NCI-H1092 (cell line): ENCODE measurements at places on chromosomes 3 and 15.

DNA sequence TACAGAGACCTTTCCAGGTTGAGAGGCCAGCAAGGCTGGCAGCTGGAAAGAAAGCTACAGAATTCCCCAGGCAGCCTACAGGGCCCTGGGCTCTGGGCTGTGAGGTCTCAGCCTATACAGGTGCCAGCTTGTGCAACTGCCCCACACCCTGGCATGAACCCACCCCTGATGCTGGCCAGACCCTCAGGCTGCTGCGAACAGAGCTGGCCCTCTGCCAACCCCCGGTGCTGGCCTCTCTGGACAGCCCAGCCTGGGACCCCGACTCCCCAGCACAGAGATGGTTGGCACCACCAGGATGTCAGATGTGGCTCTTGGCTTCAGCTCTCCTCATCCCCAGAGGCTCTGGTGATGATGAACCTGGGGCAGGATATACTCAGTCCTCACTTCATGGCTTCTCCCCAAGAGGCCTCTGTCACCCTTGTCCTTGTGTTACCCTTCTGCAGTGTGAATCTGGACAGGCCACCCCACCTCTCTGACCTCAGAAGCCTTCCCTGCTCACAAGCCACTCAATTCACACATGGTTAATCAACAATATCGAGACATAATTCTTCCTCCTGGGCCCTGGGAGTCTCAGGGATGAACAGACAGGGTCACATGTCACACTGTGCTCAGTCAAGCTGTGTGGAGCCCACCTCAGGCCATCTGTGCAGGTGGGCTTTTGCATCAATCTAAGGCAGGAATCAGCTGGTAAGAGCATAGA lies 11.0 kb upstream of the BFSP2 start:
- DNase-seq = no peak

DNA sequence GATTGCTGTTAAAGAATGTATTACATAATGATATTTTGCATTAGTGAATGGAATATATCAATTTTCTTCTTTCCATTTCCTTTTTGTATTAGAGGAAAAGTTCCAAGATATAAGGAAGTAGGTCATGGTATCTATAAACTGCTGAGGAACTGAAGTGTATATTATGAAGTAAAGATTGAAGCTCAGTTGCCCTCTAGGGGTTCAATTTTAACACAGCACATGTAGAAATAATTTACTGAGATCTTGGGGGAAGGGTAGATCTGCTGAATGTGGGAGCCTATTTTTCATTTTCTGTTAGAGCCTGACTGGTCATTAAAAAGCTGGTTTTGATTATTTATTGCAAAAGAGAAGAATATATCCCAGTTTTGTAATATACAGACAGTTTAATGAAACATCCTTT lies 45.2 kb downstream of the CMC1 start:
- no peak for DNase-seq

GRCh38 chr3:128424508-128425069 lies 42.1 kb downstream of the DNAJB8 start:
- no peak for DNase-seq

GRCh38 chr3:4001976-4002375 lies 202.7 kb downstream of the LRRN1 start:
- no peak for DNase-seq

DNA sequence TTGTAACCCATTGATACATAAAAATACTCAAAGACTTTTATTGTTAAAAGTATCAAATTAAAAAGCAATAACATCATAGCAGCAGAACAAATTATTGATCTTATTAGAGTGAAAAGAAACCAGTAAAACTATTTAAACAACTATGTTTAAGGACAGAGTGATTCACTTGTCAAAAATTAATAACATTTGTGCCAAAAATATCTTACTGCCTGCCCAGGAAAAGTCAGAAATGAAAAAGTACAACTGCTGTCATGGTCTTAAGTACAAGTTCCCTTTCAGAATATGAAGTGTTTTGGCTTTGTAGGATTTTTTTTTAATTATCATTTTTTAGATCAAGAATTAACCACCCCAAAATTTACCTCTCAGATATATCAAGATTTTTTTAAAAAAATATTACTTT lies 3.4 kb downstream of the IFT57 start:
- no peak for DNase-seq

GRCh38 chr3:113514265-113514769 lies 639 bp downstream of the SPICE1 start:
- no peak for DNase-seq

DNA sequence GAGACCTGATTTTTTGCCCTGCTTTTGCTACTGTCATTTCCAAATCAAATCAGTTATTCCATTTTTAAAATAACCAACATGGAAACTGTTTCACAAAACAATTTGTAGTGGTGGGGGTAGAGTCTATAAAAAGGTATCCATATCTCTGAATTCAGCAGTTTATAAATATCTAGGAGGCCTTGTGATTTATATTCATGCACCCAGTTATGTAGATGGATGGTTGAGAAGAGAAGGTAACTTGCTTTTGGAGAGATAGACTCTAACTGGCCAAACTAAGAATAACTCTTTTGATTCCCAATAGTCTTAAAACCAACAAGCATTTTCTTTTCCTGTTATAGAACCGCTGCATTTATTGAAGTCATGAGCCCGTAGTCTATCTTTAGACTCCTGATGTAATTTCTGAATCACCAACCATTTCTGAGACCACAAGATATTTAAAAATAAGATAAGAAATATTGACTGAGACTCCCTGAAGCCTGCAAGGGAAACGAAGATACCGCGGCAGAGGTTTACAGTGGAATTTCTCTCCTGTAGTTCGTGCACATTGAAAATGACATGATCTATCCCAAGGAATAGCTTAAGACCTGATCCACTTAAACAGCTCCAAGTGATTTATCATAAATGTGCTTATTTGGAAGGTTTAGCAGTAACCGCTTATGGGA lies 68.5 kb downstream of the SAMMSON start:
- DNase-seq = no peak

DNA sequence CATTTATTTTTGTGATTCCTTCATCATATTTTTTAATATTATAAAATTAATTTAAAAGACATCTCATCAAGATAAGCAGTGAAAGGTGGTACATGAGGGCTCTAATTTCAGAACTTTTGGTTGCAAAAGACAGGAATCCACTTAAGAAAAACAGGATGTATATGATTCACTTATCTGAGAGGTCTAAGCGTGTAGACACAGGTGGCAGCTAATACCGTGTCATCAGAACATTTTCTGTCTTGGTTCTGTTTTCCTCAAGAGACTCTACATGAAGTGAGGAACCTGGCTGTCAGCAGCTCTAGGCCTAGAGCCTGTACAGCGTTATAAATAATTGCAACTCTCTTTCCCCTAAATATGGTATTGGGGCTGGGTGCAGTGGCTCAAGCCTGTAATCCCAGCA lies 433.7 kb upstream of the NAALADL2 start:
- no peak for DNase-seq

DNA sequence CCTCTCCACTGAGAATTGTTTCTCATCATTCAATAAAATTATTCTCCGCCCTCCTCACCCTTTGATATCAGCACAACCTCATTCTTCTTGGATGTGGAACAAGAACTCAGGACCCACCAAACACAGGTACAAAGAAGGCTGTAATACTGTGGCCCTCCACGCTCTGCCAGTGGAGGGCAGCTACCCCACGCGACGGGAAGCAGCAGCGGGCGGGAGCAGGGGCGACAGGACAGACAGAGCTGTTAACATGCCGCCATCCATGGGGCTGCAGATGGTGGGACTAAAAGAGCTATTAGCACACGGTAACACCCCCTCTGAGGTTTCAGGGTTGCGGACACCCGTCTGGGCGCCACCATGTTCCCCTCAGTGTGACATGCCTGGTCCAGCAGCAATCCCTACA lies 37.5 kb downstream of the EMC4 start:
- DNase-seq = no peak

DNA sequence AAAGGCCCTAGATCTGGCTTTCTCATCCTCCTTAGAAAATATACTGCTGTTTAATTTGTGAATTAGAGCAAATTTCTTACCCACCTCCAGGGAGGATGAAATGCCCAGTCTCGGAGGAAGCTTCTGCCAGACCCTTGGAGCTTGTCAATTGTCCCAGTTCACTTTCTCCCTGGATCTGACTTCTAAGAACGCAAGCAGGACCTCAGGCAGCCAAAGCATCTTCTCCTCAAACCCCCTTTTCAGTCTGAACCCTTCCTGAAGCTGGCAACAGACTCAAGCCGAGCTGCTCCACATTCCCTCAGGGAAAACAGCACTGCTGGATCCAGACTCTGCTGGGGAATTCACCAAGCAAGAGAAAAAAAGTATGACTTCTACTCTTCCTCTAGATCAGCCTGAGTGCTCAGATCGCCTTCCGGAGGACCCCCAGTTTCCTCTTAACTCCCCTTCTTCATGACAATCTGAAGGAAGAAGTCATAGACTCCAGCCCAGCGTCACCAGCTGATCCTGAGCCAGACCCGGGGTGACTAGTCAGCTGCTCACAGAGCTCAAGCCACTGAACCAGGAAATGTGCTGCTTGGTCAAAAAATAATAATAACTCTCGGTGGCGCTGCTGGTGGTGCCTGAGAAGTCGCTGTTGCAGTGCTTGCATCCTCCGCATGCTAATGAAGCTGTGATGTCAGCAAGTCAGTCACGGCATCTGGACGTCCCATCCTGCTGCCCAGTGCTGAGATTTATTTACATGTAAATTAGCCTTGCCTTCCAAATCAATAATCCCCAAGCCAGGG lies at the start of gene PRICKLE2:
TSS of gene PRICKLE2 (minus strand) at position 641 of the 785 bp plus-strand sequence. CDS start 26,539 bp downstream, outside the sequence.
- DNase-seq = no peak

DNA sequence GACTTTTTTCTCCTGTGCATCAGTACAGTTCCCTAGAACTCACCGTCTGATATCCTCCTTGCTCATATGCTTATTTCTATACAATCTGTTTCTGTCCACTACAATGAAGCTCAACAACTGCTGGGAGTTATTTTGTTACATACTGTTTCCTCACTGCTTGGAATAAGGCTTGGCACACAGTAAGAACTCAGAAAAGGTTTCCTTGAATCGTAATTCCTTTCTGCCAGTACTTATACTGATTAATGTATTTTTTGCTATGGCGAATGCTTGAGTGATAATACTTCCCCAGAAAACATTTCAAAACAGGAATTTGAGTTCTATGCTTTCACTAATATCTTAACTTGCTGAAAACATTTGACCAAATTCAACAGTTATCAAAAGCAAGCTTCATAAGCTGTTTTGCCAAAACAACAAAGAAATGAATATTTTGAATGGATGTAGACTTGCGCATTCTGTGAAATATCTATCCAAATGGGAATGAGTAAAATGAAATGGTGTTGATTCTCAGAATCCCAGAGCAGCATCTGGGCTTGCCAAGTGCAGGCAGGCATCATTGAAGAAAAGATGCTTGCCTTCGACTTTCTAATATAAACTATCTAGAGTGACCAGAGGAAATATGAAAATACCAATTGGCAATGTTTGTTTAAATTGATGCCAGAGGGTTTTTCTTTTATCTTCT lies 286.3 kb downstream of the RAP2B start:
- no peak for DNase-seq

GRCh38 chr15:32784581-32784980 lies 66.8 kb downstream of the GREM1 start:
- no peak for DNase-seq

DNA sequence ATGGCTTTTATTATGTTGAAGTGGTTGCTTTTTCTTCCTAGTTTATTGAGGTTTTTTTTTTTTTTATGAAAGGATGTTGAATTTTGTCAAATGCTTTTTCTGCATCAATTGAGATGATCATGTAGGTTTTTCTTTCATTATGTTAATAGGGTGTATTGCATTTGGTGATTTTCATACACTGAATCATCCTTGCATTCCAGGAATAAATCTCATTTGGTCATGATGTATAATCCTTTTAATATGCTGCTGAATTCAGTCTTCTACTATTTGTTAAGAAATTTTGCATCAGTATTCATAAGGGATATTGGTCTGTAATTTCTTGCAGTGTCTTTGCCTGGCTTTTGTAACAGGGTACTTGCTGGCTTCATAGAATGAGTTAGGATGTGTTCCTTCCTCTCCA lies 11.5 kb upstream of the CLRN1 start:
- no peak for DNase-seq

- no peak for DNase-seq
Measured at GRCh38 chr15:25727116-25727515, 136.0 kb downstream of the ATP10A start.

DNA sequence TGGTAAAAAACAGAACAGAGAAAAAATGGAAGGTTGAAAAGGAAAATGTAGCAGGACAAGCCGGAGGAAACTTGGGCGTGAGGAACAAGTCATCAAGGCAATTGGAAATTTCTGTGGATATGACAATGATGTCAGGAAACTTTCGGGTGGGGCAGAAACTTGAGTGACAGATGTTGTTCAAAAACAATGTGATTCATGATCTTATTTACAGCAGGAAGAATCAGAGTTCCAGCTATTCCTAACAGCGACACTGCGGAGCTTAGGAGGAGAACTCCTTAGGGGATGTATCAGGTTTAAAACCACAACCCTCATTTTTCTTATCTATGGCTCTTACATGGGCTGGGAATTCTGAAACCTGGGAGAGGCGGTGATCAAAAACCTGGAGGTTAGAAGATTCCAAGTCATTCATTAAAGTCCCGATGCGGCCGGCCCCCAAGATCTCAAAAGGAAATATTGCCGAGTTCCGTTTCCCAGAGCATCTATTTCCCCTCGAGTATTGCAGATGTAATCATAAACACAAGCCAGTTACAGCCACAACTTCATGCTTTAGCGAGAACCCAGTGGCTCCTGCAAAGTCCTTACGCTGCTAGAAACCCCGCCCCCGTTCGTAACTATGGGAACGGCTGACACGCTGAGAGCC lies 659 bp upstream of the ARRDC4 start:
- DNase-seq = no peak

DNA sequence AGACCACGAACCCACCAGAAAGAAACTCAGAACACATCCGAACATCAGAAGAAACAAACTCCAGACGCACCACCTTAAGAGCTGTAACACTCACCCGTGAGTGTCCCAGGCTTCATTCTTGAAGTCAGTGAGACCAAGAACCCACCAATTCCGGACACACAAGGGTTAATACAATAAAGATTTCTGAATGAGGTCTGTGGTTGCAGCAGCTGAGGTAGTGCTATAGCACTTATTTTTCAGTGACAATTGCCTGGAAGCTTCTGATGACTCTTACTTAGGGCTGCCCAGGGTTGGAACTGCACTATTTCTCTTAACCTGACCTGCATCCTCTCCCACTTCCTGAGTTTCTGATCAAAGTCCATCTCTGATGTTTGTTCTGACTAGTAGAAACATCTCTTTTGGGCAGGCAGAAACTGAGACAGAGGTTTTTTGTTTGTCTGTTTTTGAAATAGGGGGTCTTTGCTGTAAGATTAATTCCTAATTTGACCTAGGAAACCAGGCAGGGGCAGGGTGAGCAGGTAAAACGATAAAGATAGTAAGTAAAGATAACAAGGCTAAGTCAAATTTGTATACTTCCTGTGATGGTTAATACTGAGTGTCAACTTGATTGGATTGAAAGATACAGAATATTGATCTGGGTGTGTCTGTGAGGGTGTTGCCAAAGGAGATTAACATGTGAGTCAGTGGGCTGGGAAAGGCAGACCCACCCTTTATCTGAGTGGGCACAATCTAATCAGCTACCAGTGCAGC lies 169.1 kb downstream of the GAP43 start:
- DNase-seq = no peak

GRCh38 chr3:170603770-170604510 lies 18.1 kb upstream of the SLC7A14 start:
- no peak for DNase-seq

GRCh38 chr15:33283576-33283975 lies 27.2 kb upstream of the RYR3 start:
- no peak for DNase-seq
